DMS153 (cell line): ENCODE measurements at places on chromosomes 4 and X.
A peak's percentile ranks its signal among the peaks of the same experiment; 100 is the strongest.

DNA sequence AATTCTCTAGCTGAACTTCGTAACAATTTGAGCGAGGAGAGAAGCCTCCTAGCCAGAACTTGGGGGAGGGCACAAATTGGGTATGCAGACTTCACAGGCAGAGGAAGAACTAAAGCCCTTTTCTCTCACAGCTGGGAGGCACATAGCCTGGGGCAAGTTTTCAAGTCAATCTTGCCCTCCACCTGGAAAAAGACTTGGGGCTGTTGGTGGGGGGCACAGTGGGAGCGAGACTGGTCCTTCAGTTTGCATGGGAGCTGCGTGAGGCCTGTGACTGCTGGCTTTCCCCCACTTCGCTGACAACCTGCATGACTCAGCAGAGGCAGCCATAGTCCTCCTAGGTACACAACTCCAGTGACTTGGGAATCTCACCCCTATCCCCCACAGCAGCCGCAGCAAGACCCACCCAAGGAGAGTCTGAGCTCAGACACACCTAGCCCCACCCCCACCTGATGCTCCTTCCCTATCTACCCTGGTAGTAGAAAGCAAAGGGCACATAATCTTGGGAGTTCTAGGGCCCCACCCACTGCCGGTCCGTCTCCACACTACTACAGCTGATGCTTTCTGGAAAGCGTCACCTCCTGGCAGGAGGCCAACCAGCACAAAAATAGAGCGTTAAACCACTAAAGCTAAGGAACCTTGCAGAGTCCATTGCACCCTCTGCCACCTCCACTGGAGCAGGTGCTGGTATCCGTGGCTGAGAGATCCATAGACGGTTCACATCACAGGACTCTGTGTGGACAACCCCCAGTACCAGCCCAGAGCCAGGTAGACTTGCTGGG lies 160.8 kb downstream of the CBLL2 start:
- no peak for DNase-seq

DNA sequence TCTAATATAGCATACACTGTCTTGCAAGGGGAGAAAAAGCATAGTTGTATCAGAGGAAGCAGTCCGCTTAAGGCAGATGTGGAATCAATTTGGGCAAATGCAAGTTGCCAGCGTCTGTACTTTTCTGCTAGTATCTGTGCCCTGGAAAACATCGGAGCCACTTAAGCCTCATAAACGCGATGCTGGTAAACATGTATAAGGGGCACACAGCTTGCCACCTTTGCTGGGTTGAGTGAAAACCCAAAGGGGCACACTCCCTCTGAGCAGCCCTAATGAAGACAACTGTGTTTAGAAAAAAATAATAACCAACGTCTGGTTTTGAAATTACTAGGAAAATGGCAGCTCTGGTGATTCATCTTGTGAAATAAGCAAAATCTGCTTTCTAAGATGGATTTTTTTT lies 24.3 kb downstream of the SMIM20 start:
- DNase-seq, result no peak

DNA sequence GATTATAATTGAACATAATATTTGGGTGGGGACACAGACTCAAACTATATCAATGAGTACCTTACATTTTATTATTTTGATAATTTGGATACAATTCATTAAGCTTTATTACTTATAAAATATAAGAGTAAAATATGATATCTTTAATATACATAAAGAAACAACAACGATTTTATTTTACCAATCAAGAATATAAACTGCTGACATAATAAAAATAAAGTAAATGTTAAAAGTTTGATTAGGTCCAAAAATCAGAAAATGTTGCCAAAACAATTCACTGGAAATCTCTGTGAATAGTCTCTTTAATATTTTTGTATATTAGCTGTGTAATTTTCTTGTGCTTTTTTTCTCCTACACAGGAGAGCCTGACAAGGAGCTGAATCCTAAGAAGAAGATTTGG lies 21.4 kb downstream of the GIMD1 start:
- no peak for DNase-seq

GRCh38 chrX:308821-309520 lies 9.6 kb downstream of the GTPBP6 start:
- DNase-seq, result no peak

GRCh38 chr4:73844345-73844744 lies 7.9 kb downstream of the CXCL6 start:
- DNase-seq, result no peak

DNA sequence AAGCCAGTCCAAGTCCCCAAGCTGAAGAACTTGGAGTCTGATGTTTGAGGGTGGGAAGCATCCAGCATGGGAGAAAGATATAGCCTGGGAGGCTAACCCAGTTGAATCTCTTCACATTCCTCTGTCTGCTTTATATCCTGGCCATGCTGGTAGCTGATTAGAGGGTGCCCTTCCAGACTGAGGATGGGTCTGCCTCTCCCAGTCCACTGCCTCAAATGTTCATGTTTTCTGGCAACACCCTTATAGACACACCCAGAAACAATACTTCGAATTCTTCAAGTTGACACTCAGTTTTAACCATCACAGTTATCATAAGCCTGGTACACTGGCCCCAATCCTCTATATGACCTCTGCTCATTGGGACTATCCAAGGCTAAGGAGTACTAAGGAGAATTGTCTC lies 124.1 kb upstream of the WDR1 start:
- DNase-seq, result no peak

- no peak for DNase-seq
Measured at GRCh38 chrX:136643243-136643642, 4.7 kb upstream of the CD40LG start.

DNA sequence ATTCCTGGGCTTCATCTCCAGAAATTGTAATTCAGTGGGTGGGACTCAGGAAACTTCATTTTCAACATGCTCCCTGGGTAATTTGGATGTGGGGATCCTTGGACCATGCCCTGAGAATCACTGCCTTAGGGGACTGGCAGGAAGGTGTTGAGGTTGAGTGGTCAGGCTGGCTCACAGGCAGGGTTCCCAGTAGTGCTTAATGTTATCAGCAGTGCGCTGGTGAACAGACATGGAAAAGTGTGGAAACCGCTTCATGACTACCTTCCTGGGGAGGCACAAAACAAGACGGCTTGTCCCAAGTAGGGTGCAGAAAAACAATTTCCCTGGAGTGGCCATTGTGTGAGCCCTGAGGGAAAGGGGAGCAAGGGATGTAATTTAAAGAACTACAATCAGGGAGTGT lies 31.4 kb downstream of the SUPT20HL1 start:
- no peak for DNase-seq

DNA sequence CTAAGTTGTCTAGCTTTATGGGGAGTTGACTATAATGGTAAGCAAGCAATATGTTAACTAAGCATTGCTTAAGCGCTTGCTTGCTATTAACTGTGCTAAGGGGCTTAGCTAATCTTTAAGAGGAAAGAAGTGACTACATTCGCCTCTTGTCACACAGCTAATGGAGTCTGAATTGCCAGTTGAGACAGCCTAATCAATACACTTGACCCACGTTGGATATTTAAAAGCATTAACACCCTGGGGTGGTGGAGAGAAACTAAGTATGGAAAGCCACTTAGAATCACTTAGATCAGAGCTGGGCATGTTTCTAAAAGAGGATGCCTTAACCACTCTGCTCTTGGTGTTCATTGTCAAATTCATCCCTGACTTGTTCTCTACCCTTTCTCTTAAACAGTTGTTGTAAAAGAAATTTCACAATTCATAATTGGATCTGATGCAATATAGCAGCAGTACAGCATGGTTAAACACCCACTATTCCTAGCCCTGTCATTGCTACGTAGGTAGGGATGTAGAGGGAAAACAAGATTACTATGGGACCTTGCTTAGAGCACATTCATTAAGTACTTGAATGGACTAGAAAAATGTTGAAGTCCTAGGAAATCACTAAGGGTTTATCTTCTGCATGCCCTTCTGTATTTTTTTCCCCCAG lies 3.5 kb downstream of the ZAR1 start:
- no peak for DNase-seq

DNA sequence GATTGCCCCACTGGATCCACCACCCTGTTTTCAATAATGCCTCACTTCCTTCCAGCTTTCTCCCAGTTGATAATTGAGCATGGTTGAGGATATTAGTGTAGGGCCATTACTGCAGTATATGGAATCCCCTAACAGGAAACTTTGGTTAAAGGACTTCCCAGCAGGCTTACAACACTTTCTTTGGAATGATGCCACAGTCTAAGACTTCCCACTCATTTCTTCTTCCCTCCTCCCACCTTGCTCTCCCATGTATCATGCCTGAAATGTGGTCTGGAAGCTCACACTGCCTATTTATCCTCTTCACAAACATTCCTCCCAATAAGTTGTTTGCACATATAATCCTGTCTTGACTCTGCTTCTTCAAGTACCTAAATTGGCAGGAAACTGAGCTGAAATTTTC lies 863.3 kb downstream of the CENPC start:
- DNase-seq, result no peak

DNA sequence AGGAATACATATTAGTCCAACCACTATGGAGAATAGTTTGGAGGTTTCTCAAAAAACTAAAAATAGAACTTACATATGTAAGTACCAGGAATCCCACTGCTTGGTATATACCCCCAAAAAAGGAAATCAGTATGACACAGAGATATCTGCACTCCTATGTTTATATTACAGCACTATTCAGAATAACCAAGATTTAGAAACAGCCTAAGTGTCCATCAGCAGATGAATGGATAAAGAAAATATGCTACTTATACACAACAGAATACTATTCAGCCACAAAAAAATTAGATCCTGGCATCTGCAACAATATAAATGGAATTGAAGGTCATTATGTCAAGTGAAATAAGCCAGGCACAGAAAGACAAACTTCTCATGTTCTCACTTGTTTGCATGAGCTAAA lies 27.5 kb upstream of the ABCG2 start:
- no peak for DNase-seq

DNA sequence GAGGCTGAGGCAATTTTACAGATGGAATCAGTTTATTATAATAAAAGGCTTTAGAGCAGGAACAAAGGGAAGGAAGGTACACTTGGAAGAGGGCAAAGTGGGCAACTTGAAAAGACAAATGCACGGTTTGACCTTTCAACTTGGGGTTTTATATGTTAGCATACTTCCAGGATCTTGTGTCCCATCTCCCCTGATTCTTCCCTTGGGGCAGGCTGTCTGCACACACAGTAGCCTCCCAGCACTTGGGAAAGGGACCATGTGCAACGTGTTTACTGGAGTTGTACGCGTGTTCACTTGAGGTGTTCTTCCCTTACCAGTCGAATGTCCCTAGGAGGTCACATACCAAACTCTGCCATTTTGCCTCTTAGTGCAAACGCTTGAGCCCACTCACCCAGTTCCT lies 7.3 kb downstream of the PPA2 start:
- DNase-seq, result no peak

- DNase-seq, result no peak
Measured at GRCh38 chr4:160038615-160039014, 935.7 kb downstream of the RAPGEF2 start.

GRCh38 chr4:77342170-77342810 lies 185.3 kb downstream of the CCNG2 start:
- no peak for DNase-seq

DNA sequence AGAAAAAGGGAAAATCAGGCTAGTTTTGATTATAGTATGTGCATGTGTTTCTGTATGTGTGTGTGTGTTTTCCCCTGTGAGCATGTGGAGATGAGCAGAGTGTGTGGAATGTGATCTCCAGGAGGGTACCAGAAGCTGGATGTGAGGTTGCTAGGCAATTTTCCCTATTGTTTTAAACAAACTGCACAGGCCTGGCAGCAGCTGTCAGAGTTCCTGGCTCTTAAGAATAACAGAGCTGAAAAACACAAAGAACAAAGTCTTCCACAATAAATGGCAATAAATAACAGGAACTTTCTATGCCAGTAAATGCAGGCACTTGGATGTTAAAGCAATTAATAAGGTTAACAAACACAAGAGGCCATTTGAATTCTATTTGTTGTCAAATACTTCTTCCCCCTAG lies 344.6 kb upstream of the CTSO start:
- peak; percentile 90 for DNase-seq

- DNase-seq, result peak; percentile 27
Measured at GRCh38 chr4:54539500-54540029, 118.2 kb upstream of the KIT start.

GRCh38 chr4:43356786-43357185 lies 464.3 kb downstream of the GRXCR1 start:
- no peak for DNase-seq

DNA sequence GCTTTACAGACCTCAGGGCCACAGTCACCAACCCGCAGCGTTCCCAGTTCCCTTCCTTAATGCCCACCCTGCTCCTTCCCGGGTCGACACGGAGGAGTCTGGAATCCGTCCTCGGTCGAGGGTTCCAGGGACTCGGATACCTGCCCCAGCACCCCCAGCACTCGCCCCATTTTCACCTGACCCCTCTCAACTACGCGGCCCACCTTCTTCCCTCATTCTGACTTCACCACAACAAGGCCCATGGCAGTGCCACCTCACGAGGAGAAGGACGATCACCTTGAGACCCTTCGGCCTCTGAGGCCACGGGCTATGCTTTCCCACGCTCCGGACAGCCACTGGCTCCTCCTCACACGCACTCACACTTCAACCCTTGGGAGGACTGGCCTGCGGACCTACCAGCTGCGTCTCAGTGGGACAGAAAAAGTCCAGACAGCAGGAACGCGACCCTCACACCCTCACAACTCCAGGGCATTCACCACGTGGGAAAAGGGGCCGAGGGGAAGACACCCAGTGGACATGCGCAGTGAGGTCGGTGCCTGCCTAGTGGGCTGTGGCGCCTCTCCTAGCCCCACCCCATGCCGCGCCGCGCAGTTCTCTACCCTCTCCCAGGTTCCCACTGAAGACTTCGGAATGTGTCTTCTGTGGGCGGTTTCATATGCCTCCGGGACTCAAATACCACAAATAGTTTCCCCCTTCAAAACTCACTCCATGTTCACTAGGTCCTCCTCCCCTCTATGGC lies at the start of gene XAGE3:
Gene XAGE3, minus strand, starts transcription at position 474 of the 739 bp plus-strand sequence. CDS start 950 bp downstream, outside the sequence.
- DNase-seq, result no peak

DNA sequence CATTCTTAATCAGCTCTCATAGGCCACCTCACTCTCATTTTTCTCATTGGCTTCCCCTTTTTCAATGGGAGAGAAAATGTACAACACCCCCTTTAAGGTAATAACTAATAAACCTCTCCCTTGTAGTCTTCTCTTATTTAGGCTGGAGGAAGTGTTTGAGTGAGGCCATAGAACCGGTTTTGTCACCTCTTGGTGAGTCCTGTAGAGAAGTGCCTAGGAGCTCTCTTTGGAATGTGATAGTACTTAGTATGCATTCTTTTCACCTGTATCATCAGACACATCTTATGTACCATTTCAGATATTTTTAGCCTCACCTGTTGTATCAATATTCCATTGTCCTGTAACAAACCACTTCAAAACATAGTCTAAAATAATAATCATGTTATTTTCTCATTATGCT lies 3.5 kb upstream of the TAB3 start:
- no peak for DNase-seq

DNA sequence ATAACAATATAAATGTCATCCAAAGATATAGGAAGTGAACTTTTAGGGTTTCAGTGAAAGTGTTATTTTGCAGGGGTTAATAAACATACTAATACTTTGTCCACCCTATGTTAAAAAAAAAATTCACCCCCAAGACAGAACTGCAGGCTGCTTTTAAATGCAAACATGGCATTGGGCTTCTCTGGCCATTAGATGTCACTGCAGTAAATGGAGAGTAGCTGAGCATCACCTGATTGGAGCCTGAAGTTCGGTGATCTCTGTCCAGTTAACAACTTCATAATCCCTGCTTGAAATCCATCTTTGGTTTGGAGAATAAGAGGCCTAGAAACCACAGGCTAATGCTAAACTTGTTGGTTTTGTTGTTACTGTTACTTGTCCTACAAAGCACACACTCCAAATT lies 18.7 kb downstream of the SLC25A43 start:
- peak; percentile 6 for DNase-seq

GRCh38 chr4:6957994-6958393 lies 48.4 kb downstream of the TBC1D14 start:
- DNase-seq, result no peak

GRCh38 chrX:12240491-12240890 lies 102.2 kb downstream of the FRMPD4 start:
- peak; percentile 13 for DNase-seq
